ENCODE measurements at places on chromosomes 1 and 21. TPM values are rescaled to one million over a fixed set of nuclear protein-coding genes. Genes with fewer than 3 reads are reported as not detected.

PLA2G2D gene
- total RNA-seq = not detected

AHCTF1 gene
- total RNA-seq = 41.0 TPM

WNT9A gene
- 2.9 TPM for total RNA-seq

IQCC gene
- not detected for total RNA-seq

ZNHIT6 gene
- total RNA-seq = 12.0 TPM

ALPL gene
- total RNA-seq = 6.6 TPM

IGSF8 gene
- 21.6 TPM for total RNA-seq

A3GALT2 gene
- not detected for total RNA-seq

OR2T27 gene
- total RNA-seq = not detected

TNFSF4 gene
- total RNA-seq = 0.74 TPM

GRCh38 chr1:164783778-164784555 is 225.0 kb downstream of the PBX1 start:
- H3K4me3 ChIP-seq = no peak overlapping the region
- no peaks in the 10 kb centered on the region for H3K27me3 ChIP-seq
- H3K27ac ChIP-seq = peak overlapping the region; percentile 77
- DNase-seq = peak; percentile 88
- H3K36me3 ChIP-seq = no peaks in the 10 kb centered on the region
- peaks cover 92% of the 10 kb centered on the region for H3K4me1 ChIP-seq

DNA sequence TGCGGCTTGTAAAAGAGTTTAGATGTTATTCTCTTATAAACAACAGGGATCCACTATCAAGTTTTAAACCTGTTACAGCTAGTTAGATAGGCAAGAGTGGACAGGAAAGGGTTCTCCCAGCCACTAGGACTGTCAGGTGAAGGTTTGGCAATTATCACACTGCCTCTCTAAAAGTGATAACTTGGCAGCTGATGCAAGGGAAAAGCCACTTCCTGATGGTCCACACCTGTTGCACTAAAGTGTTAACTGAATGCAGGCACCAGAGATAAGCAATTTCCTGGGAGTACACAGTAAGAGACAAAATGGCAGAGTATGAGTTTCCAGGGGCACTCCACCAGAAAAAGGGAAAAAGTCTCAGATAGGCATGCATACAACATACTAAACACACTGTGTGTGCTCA is 99.4 kb downstream of the VAV3 start:
- no peak for DNase-seq
- H3K4me1 ChIP-seq = no peaks in the 10 kb centered on the region
- H3K36me3 ChIP-seq = no peaks in the 10 kb centered on the region
- no peak overlapping the region for H3K4me3 ChIP-seq

- no peak overlapping the region for H3K4me3 ChIP-seq
- H3K27me3 ChIP-seq = no peaks in the 10 kb centered on the region
- no peak overlapping the region for H3K27ac ChIP-seq
- no peak for DNase-seq
- H3K36me3 ChIP-seq = peaks cover 9% of the 10 kb centered on the region
These were observed 2.3 kb downstream of the SLC37A1 start for GRCh38 chr21:42515708-42516502.

- H3K27me3 ChIP-seq = no peaks in the 10 kb centered on the region
- no peak for DNase-seq
- H3K4me1 ChIP-seq = no peaks in the 10 kb centered on the region
- no peak overlapping the region for H3K4me3 ChIP-seq
- no peak overlapping the region for H3K27ac ChIP-seq
These were observed 182.0 kb upstream of the C1orf87 start for GRCh38 chr1:60255565-60255964.

- no peak for DNase-seq
- no peaks in the 10 kb centered on the region for H3K36me3 ChIP-seq
- no peak overlapping the region for H3K27ac ChIP-seq
- H3K4me3 ChIP-seq = no peak overlapping the region
- H3K4me1 ChIP-seq = no peaks in the 10 kb centered on the region
- H3K27me3 ChIP-seq = no peaks in the 10 kb centered on the region
These were observed 24.7 kb downstream of the ACKR1 start for GRCh38 chr1:159229260-159229885.

DNA sequence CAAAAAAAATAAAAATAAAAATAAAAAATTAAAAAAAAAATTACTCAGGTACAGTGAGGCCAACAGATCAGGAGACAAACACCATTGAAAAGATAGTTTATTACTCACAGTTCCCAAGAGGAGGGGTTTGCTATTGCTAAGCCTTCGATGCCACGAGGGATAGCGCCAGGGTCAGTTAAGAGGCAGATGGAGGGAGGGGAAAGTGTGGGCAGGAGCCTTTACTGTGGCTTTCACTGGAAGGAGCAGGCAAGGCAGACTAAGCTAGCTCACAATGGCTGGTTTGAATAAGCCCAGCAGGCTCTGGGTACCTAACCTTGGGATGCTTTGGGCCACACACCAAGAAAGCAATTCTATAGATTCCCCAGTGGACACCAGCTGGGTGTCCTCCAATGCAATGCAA is 12.7 kb upstream of the RNF187 start:
- no peaks in the 10 kb centered on the region for H3K4me1 ChIP-seq
- no peaks in the 10 kb centered on the region for H3K27me3 ChIP-seq
- no peaks in the 10 kb centered on the region for H3K36me3 ChIP-seq

- no peaks in the 10 kb centered on the region for H3K36me3 ChIP-seq
- H3K4me3 ChIP-seq = no peak overlapping the region
- H3K27ac ChIP-seq = no peak overlapping the region
- no peak for DNase-seq
- H3K4me1 ChIP-seq = peaks cover 21% of the 10 kb centered on the region
These were observed 152.4 kb downstream of the GALNT2 start for GRCh38 chr1:230219174-230220067.

- H3K4me1 ChIP-seq = no peaks in the 10 kb centered on the region
- no peak for DNase-seq
- H3K27me3 ChIP-seq = no peaks in the 10 kb centered on the region
- no peaks in the 10 kb centered on the region for H3K36me3 ChIP-seq
- no peak overlapping the region for H3K27ac ChIP-seq
These were observed 88.6 kb downstream of the SELENOF start for GRCh38 chr1:86825319-86825718.

DNA sequence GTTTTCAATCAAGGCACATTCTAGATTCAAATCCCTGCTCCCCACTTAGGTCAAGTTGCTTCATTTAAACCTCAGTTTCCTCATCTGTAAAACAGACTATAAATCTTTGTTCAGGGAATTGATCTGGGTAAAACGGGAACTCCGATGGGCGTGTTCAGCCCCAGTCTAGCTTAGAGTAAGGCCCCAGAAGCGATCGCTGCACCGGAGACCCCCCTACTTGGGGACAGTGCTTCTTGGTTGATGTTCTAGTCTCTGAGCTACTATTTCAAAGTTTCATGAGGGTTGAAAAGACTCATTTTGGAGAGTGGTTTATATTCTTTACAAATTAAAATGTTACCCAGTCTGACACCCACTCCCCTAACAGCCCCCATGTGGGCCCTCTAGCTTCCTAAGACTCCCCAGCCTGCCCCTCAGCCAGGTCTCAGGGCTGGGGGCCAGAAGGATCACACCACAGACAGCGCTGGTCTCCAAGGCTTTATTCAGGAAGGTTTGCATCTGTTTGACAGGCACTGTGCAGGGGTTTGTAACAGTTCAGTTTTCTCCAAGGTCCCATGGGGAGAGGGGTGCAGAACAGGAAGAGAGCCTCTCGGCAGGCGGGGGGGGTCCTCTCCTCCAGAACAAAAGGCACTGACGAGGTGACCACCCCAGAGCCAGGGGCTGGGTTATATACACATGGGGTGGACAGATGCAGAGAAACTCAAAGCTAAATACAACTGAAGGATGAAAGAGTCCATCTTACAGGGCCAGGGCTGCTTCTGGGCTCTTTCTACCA is 82.9 kb downstream of the STUM start:
- DNase-seq = no peak
- peaks cover 50% of the 10 kb centered on the region for H3K4me1 ChIP-seq
- no peak overlapping the region for H3K4me3 ChIP-seq
- H3K27ac ChIP-seq = peak overlapping the region; percentile 5
- no peaks in the 10 kb centered on the region for H3K27me3 ChIP-seq

DNA sequence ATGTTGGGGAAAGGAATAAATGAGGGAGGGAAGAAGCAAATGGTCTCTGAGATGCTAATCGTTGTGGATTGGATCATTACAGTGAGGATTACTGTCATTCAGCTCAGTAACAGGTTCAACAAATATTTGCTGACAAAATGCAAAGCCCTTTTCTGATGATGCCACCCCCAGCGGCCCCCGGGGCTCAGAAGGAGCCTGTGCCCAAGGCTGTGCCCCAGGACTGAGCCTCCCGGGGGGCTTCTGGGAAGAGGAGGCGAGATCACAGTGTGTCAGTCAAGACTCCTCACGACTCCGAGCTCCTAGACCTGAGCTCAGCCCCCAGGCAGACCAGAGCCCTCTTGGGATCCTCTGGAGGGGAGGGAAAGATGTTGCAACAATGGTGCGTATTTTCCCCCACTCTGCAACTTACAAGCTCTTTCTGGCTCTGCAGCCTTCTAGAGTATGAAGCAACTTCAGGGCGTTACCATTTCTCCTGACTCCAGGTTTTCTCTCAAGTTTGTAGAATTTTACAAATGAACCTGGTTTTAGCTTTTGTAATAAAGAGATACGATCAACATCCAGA is 20.8 kb downstream of the EPHA8 start:
- no peaks in the 10 kb centered on the region for H3K4me1 ChIP-seq
- DNase-seq = no peak
- no peak overlapping the region for H3K4me3 ChIP-seq
- no peaks in the 10 kb centered on the region for H3K36me3 ChIP-seq
- no peaks in the 10 kb centered on the region for H3K27me3 ChIP-seq
- no peak overlapping the region for H3K27ac ChIP-seq

- peaks cover 40% of the 10 kb centered on the region for H3K4me1 ChIP-seq
- H3K36me3 ChIP-seq = peaks cover 35% of the 10 kb centered on the region
- peak; percentile 92 for DNase-seq
- H3K27ac ChIP-seq = peak overlapping the region; percentile 80
- no peak overlapping the region for H3K4me3 ChIP-seq
These were observed 13.2 kb downstream of the AMPD2 start for GRCh38 chr1:109632671-109633346.

DNA sequence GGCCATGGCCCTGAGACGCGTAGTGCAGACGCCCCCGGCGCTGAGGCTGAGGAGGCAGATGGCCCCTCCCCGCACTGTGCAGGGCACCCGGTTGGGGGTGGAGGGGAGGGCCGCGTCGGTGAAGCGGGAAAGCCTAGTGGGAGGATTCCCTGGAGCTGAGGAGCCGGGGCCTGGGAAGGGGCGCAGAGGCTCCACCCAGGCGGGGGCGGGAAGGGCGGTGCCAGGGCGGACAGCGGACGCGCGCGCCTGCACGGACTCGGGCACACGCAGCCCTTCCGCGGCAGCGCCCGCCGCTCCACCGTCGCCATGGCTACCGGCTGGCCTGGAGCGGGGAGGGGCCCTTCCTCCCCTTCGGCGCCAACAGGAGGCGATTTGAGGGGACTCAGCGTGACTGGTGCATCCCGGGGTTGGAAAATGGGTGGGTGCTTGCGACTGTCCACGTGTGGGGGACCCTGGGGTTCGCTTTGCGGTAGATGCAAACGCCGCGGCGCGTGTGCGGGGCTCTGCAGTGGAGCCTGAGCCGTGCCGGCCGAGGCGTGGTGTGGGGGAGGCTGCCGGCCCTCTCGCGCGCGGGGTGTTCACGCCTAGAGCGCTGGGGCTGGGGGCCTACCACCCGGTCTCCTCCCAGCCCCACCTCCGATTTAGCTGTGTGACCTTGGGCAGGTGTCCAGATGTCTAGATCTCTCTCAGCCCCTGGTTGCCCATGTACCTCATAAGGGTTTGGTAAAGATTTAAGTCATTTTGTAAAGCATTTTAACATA is 35.1 kb downstream of the PTPRF start:
- H3K36me3 ChIP-seq = no peaks in the 10 kb centered on the region
- H3K4me1 ChIP-seq = peaks cover 47% of the 10 kb centered on the region
- no peak for DNase-seq
- H3K27ac ChIP-seq = peak overlapping the region; percentile 82

DNA sequence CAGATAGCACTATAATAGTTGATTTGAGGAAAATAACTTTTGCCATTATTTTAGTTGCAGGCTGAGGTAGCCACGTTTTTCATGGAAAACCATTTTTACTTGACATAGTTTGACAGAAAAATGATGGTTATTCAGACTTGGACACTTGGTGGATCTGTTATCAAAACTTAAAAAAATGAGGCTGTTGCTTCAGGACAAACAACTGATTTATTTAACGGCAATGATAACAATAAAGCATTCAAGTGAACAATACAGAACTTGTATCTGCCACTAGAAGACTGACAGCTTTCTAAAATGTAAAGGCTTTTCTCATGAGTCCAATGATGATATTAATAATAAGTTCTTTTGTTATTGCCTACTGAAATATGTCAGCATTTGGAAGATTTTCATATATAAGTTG is 322.9 kb downstream of the BRINP3 start:
- no peak overlapping the region for H3K27ac ChIP-seq
- DNase-seq = no peak
- H3K36me3 ChIP-seq = no peaks in the 10 kb centered on the region
- no peaks in the 10 kb centered on the region for H3K27me3 ChIP-seq

DNA sequence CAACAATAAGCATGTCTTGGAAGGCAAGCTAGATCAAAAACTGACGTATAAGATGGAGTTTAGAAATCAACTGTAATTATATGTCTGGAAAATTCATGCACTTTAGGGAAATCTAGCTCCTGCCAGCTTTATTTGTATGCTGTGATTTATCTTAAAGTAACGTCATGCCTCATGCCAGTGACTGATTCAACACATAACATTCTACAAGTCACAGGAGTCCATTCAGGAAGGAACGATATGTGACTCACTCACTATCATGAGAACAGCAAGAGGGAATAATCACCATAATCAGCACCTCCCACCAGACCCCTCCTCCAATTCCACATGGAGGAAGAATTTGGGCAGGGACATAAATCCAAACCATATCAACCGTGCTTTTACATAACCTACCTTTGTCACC is 682.4 kb upstream of the ADAMTS5 start:
- H3K27ac ChIP-seq = no peak overlapping the region
- DNase-seq = no peak
- H3K36me3 ChIP-seq = no peaks in the 10 kb centered on the region
- H3K27me3 ChIP-seq = no peaks in the 10 kb centered on the region
- H3K4me1 ChIP-seq = no peaks in the 10 kb centered on the region

Data from vagina (tissue), 2 donors.